ENCODE measurements at places on chromosomes 3 and 15.

- no peak for DNase-seq
Observed at GRCh38 chr3:64038253-64038767, 15.0 kb upstream of the PSMD6 start.

- DNase-seq = no peak
Observed at GRCh38 chr3:97872525-97873042, 50.8 kb downstream of the CRYBG3 start.

GRCh38 chr3:162437480-162437879 is 940.9 kb downstream of the OTOL1 start:
- DNase-seq = no peak

- no peak for DNase-seq
Observed at GRCh38 chr3:175526191-175526590, 667.1 kb downstream of the NAALADL2 start.

DNA sequence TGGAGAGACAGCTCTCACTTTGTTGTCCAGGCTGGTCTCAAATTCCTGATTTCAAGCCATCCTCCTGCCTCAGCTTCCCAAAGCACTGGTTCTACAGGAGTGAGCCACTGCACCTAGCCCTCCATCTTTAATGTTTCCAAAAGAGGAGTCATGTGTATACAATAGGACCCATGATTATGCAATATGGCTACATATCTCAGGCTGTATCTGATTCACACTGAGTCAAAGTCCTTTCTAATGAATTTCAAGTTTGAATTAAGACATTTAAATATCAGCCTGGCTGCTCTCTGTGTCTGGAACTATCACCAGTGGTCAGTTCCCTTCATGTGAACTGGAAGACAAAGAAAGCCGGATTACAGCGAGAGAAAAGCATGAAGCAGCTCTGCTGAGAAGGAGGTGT is 90.5 kb downstream of the MINAR1 start:
- DNase-seq = no peak

DNA sequence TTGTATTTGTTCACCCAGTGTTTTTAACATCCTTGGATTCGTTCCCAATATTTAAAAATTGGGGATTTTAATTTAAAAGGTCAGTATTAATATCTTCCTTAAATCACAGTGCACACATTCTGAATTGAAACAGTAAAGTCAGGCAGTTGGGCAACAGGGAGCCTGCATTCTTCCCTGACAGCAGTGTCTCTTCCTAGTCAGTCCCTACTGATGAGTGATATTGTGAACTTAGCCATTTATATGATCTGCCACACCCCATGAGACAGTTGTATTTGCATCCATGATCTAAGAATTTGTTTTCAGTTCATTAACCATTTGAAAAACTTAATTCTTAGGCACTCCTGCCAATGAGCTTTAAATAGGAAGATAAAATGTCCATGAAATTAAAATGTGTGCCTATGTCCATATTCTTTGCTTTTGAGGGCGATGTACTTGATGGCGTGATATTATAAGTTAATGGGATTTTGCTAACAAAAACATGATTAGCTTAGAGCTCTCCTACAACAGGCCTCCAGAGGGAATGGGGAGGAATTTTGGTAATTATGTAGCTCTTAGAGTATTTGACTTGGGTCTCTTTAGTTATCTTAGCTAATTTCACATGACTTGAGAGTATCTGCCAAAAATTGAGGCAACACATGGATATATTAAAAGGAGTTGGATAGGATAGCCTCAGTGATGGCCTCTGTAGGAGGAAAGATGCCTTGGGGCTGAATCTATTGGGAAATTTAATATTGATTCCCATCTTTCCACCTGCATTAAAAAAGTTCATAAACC is 219.3 kb downstream of the PTPRG start:
- no peak for DNase-seq

- no peak for DNase-seq
Observed at GRCh38 chr15:60379525-60380274, 18.1 kb downstream of the ANXA2 start.

GRCh38 chr15:91104111-91104510 is 4.1 kb downstream of the SV2B start:
- DNase-seq = no peak

DNA sequence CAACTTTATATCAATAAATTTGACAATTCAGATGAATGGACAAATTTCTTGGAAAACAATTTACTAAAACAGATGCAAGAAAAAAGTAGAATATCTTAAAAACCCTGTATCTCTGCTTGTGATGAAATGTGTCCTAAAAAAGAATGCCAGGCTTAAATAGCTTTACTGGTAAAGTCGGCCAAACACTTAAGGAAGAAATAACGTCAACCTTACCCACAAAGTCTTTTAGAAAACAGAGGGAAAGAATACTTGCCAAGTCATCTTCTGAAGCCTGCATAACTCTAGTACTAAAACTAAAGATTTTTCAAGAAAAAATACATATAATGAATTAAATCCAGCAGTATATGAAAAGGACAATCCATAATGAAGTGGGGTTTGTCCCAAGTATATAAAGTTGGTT is 111.1 kb downstream of the RASA2 start:
- no peak for DNase-seq

GRCh38 chr3:127673191-127674100 is 694 bp downstream of the ABTB1 start:
- DNase-seq = peak; percentile 30

DNA sequence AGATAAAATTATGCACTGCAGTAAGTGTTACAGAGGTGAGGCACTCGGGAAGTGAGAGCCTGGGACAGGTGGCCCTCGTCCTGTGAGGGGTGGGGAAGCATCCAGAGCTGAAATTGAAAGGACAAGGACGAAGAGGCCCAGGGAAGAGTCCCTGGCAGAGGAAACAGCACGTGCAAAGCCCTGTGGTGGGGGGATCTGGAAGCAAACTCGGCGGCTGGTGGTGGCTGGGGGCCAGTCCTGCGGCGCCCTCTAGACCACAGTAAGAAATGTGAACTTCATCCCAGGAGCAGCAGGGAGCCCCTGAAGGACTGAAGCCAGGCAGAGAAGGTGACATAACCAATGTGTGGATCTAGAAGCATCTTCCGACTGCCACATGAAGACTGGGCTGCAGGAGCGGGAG is 42.8 kb downstream of the GRIP2 start:
- DNase-seq = no peak

DNA sequence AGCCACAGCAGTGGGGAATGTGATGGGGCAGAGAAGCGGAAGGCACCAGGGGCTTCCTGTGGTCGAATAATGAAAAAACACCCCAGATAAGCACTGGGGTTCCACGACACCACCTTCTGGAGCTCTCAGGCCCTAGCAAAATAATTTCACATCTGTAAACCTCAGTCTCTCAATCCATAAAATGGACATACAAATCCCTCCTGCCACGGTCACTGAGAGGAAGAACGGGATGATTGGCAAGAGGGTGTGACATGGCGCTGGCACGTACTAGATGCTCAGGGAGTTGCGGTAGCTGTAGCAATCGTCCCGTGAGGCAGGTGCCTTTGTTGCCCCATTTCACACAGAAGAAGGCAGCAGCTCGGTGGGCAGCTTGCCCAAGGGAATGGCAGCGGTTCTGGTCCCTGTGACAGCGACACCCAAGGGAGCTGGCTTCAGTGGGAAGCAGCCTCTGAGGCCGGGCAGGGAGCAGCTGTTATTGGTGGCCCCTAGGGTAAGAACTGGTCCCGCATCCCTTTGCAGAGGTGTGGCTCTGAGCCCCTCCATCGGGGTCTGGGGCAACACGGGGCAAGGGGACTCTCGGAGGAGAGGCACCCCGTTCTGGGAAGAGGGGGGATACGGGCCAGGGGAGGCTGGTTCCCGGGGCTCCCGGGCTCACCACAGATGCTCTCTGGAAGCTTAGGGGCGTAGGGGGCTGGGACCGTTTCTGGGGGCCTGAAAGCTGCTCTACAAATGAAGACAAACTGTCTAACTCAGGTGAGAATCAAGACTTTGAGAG is 114.0 kb upstream of the ALDH1A3 start:
- no peak for DNase-seq

DNA sequence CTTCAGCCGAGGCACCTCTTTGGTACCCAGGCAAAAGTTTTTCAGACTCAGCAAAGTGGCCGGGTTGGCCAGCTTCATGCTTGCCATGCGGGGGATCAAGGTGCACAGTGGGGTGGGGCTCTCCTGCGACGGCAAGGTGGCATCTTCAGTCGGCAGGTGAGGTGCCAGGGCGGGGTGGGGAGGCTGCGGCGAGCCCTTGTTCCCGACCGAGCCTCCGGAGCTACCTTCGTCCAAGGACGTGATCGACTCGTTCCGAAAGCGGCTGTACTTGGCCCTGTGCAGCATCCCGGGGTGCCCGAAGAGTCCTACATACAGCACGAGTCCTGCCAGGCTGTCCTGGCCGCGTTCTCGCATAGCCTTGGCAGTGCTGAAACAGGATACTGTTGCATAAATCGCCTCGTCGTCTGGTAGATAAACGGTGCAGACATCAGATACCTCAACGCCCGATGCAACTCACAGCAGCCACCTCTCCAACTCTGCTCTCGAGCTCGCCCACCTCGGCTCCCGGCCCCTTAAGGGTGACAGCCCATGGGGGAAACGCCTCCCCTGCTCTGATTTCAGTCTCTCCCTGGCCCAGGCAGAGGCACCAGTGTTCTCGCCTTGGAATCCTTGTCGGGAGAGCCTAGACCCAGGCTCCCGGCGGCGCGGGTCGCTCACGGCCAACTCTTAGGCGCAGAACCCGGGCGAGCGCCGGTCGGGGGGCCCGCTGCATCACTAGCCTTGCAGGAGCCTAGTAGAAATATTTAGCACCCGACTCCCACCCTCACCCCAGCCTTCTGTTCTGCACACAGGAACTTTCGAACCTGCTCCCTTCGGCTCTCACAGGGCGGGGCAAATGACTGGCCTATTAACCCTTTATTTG is 826 bp downstream of the SHC4 start:
- DNase-seq = no peak

- no peak for DNase-seq
Observed at GRCh38 chr3:105422645-105423044, 55.9 kb downstream of the ALCAM start.

DNA sequence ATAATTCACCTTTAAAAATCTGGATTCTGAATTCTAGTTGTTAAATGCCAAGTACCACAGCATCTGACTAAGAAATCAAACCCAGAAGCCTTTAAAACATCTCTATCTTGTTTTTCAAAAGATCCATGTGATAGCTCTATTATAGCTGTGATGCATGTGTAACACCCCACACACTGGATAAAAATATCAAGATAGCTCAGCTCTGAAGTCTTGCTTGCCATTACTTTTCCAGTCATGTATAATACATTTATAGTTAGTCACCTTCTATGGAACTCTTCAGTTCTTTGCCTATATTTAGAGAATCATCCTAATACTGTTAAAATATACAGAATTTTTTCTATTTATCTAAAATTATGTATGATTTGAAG is 11.6 kb downstream of the ARPP19 start:
- no peak for DNase-seq
